Activated naive CD4-positive, alpha-beta T cell (primary cell): ENCODE measurements at places on chromosomes 2 and 18.

- no peak for DNase-seq
Observed at GRCh38 chr2:231701456-231702373, 6.6 kb upstream of the PTMA start.

- no peak for DNase-seq
Observed at GRCh38 chr2:73986085-73986681, 1.5 kb downstream of the TET3 start.

DNA sequence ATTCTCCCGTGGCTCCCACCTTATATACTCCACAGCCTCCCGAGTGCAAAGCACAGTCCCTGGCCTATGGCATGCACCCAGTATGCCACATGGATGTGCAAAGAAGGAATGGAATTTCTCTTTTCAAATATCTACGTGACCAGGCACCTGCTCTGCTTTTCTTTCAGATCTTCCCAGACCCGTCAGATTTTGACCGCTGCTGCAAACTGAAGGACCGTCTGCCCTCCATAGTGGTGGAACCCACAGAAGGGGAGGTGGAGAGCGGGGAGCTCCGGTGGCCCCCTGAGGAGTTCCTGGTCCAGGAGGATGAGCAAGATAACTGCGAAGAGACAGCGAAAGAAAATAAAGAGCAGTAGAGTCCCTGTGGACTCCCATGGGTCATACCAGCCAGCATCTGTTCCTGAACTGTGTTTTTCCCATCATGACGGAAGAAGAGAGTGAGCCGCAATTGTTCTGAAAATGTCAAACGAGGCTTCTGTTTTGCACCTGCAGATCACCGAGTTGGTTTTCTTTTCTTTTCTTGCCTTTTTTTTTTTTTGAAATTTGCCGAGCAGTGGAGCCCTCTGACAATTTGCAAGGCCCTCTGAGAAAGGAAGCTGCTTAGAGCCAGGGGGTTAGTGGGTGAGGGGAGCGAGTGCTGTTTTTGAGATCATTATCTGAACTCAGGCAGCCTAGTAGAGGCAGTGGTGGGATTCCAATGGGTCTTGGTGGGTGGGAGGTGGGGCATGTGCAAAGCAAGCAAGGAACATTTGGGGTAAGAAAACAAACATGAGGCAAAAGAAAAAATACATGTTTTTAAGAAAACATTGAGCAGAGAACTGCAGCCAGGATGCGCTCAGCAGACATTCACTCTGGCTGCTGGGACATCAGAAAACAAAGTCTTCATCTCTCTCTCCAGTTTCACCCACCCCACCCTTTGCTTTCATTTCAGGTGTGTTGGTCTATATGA lies 26.2 kb downstream of the LBH start:
- DNase-seq = no peak

DNA sequence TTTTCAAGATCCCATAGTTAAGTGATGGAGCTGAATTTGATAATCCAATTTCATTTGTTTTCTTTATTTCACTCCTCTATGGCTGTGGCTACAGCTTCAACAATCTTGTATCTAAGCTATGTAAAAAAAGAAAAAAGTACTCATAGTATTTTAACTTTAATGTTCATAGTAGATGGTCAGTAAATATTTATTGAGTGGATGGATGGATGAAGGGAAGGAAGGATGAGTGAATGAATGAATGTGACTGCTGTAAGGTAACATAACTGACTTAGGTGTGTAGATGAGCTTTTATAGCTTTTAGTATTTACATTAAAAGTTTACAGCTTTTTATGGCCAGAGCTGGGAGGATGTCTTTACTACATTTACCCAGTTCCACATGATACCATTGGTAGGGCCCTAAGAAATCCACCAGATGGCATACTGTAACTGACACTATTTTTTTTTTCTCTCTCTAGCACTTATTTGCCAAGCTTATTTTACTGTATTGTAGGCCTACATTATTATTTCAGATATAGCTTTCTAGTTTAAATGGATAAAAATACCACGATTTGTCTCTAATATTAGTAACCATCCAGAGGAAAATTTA lies 13.4 kb upstream of the HRH4 start:
- DNase-seq = no peak

DNA sequence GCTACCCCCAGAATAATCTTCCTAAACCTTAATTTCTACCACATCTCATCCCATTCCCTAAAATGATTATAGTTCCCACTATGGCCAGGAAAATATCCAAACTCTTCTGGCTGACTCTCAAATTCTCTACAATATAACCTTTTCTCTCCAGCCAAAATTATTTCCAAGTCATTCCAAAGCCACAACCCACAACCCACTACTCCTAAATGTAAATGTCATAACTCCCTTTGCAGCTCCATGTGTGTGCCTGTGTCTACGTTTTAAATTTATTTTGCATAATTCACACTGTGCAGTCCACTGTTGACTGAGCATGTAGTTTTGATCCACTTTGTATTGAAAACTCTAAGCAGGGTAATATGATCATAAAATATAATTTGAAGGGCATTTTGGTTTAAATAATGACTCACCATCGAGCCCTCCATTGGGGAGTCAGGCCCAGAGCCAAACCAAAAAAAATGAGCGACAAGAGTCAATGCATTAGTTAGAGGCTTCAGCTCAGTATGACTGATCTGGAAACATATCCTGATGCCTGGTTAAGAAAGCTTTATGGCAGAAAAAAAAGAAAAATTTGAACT lies 171.0 kb downstream of the AFF3 start:
- no peak for DNase-seq

- DNase-seq = no peak
Observed at GRCh38 chr18:46260016-46260878, 156.1 kb downstream of the HAUS1 start.
